ENCODE measurements at places on chromosomes 7 and 10.

GRCh38 chr7:1325646-1326510, 93.2 kb downstream of the UNCX start:
- H3K4me3 ChIP-seq, result no peak overlapping the region
- peaks cover 3% of the 10 kb centered on the region for H3K4me1 ChIP-seq
- no peak overlapping the region for H3K27ac ChIP-seq
- H3K27me3 ChIP-seq, result peaks cover 30% of the 10 kb centered on the region

DNA sequence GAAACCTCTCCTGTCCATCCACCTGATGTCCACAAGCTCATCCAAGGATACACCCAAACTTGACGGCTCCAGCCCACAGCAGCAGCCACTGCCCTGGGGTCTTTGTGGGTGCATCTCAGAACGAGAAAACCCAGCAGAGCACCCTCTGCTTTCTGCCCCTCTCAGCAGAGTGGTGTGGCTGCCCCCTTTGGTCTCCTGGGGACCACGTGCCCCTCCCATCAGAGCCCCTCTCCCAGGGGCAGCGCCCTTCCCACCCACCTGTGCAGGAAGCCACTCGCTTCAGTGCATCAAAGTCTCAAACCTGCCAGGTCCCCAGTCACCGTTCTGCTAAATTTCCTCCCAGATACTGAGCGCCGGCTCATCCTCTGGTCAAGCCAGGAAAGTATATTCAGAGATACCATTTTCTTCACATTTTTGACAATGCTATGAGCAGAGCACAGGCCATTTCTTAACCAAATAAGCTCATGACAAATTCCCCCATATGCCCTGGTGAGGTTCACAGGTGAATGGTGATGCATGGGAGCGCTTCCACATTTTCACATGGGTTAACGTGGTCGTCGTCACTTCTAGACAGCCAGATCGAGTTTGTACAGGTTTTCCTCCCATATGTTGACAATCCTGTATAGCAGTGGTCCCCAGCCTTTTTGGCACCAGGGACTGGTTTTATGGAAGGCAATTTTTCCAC, 32.4 kb downstream of the CAMK2B start:
- peaks cover 76% of the 10 kb centered on the region for H3K27me3 ChIP-seq
- H3K4me1 ChIP-seq, result no peaks in the 10 kb centered on the region
- H3K27ac ChIP-seq, result no peak overlapping the region
- DNase-seq, result no peak

GRCh38 chr10:62696798-62697197, 107.7 kb upstream of the ADO start:
- no peak for DNase-seq
- H3K27me3 ChIP-seq, result no peaks in the 10 kb centered on the region
- peak overlapping the region; percentile 93 for H3K27ac ChIP-seq
- H3K4me1 ChIP-seq, result peaks cover 22% of the 10 kb centered on the region

- no peak overlapping the region for H3K27ac ChIP-seq
- no peak overlapping the region for H3K4me3 ChIP-seq
- peaks cover 29% of the 10 kb centered on the region for H3K27me3 ChIP-seq
- no peaks in the 10 kb centered on the region for H3K36me3 ChIP-seq
- H3K4me1 ChIP-seq, result no peaks in the 10 kb centered on the region
Observed at GRCh38 chr7:74038194-74038961, 10.4 kb downstream of the ELN start.

DNA sequence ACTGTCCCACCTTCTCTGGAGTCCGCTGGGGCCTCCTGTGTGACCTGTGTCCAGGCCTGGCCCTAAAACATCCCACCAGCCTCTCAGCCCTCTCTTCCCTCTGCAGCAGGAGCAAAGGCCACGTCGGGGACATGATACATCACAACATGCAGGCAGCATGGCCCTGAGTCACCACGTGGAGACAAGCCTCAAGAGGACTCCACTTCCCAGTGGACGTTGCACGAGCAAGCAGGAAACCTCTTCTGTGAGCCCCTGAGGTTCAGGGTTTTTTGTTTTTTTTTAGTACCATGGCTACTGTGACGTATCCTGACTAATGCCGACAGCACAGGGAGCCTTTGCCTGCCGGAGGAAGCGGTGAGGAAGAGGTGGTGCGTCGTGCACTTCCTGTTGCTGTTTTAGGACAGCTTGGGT, 165.9 kb downstream of the DNAJB6 start:
- peaks cover 8% of the 10 kb centered on the region for H3K27me3 ChIP-seq
- H3K27ac ChIP-seq, result peak overlapping the region; percentile 86
- peak; percentile 63 for DNase-seq
- peak overlapping the region; percentile 86 for H3K4me3 ChIP-seq

GRCh38 chr10:95327367-95327766, 36.6 kb upstream of the PDLIM1 start:
- H3K27me3 ChIP-seq, result peaks cover 23% of the 10 kb centered on the region
- no peaks in the 10 kb centered on the region for H3K36me3 ChIP-seq
- H3K27ac ChIP-seq, result no peak overlapping the region
- H3K4me1 ChIP-seq, result no peaks in the 10 kb centered on the region
- DNase-seq, result no peak

DNA sequence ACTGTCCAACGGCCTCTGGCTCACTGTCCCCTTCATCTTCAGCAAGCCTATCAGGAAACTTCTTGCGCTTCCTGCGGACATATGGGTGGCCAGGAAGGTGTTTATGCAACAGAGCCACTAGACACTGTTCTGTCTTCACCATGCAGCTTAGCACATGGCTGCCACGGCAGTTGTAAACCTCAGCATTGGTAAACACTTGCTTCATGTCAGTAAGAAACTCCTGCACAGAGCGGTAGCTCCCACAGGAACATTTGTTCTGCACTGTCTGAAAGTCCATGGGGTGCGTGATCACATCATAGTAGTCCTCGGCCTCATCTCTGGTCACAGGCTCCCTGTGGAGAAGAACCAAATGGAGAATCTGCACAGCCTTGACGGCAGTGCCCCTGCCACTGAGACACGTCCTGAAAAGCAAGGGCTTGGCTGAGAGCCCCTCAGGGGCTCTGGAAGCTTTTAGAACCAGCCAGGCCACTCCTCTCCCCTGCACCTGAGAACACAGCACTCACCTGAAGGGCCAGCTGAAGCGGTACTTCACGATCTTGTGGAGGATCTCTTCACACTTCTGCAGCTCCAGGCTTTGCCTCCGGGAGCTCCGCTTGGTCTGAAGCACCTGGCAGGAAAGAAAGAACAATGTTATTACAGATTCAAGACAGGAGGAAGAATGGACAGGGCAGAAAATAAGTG, 8.8 kb downstream of the FZD9 start:
- H3K4me1 ChIP-seq, result no peaks in the 10 kb centered on the region
- no peak overlapping the region for H3K4me3 ChIP-seq
- no peak overlapping the region for H3K27ac ChIP-seq
- peaks cover 6% of the 10 kb centered on the region for H3K36me3 ChIP-seq
- H3K27me3 ChIP-seq, result no peaks in the 10 kb centered on the region

DNA sequence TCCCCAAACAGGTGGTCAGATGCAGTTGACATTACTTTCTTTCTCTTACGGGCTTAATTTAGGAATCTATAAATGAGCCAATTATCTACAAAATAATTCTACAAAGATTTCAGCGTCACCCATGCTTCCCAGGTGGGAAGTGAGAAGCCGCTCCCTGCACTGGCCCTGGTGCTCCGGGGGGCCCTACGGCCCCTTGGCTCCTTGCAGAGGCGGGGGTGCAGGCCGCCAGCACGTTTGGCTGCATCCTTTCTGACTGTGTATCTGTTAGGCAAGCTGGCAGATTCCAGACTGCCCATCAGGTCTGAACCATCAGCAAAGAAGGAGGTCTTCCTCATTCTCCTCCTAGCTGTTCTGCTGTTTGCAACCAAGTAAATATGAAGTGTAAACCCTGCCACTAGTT, 16.3 kb downstream of the VWC2 start:
- no peaks in the 10 kb centered on the region for H3K36me3 ChIP-seq
- no peaks in the 10 kb centered on the region for H3K27me3 ChIP-seq
- no peak for DNase-seq
- H3K4me3 ChIP-seq, result no peak overlapping the region
- no peak overlapping the region for H3K27ac ChIP-seq
- no peaks in the 10 kb centered on the region for H3K4me1 ChIP-seq

- no peak for DNase-seq
- H3K4me1 ChIP-seq, result peaks cover 2% of the 10 kb centered on the region
- H3K36me3 ChIP-seq, result no peaks in the 10 kb centered on the region
- H3K4me3 ChIP-seq, result no peak overlapping the region
- H3K27ac ChIP-seq, result no peak overlapping the region
Observed at GRCh38 chr10:121526801-121527221, 71.4 kb downstream of the FGFR2 start.

GRCh38 chr10:96478355-96478754, 35.4 kb downstream of the TLL2 start:
- no peak overlapping the region for H3K4me3 ChIP-seq
- peak overlapping the region; percentile 16 for H3K27ac ChIP-seq
- peaks cover 5% of the 10 kb centered on the region for H3K36me3 ChIP-seq
- H3K27me3 ChIP-seq, result peaks cover 65% of the 10 kb centered on the region
- no peaks in the 10 kb centered on the region for H3K4me1 ChIP-seq
- no peak for DNase-seq

DNA sequence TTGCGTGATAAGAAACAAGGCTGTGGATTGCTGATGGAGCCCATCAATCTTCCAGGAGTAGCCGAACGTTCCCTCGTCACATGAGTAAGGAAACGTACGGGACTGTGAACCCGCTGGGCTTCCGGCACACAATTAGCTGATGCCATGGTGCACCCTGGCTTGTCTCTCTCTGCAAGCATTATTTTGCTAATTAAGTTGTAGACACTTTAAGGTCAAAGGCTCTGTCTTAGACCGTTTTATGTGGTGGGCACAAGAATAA, 50.9 kb downstream of the ADARB2 start:
- DNase-seq, result no peak
- H3K27ac ChIP-seq, result no peak overlapping the region
- H3K27me3 ChIP-seq, result peaks cover 46% of the 10 kb centered on the region
- H3K4me3 ChIP-seq, result no peak overlapping the region
- no peaks in the 10 kb centered on the region for H3K36me3 ChIP-seq

DNA sequence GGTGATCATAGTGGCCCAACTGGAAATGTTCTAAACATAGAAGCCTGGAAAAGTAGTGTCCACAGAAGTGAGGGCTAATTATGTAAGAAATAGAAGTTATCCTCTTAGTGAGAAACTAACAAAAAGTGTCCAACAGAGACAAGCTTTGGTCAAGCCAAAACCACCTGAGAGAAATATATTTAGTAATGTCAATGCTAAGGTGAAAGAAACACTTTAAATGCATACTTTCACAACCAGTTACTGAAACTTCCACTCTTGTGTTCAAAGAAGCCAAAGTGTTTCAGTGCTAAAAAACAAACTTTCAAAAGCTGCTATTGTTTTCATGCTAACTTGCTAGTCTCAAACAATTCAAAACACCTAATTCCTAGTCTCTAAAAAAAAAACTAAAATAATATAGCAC, 18.1 kb downstream of the RAB11FIP2 start:
- H3K4me1 ChIP-seq, result peaks cover 11% of the 10 kb centered on the region
- H3K36me3 ChIP-seq, result peaks cover 9% of the 10 kb centered on the region
- H3K27ac ChIP-seq, result no peak overlapping the region
- DNase-seq, result no peak

GRCh38 chr7:28182071-28182471, 1.5 kb upstream of the JAZF1 start:
- no peak for DNase-seq
- no peaks in the 10 kb centered on the region for H3K36me3 ChIP-seq
- no peaks in the 10 kb centered on the region for H3K27me3 ChIP-seq
- H3K4me3 ChIP-seq, result peak overlapping the region; percentile 96
- no peak overlapping the region for H3K27ac ChIP-seq
- H3K4me1 ChIP-seq, result peaks cover 14% of the 10 kb centered on the region

- peak overlapping the region; percentile 94 for H3K27ac ChIP-seq
- H3K27me3 ChIP-seq, result no peaks in the 10 kb centered on the region
- peaks cover 19% of the 10 kb centered on the region for H3K4me1 ChIP-seq
- DNase-seq, result peak; percentile 17
Observed at GRCh38 chr10:14838582-14839304, 637 bp downstream of the HSPA14 start.

DNA sequence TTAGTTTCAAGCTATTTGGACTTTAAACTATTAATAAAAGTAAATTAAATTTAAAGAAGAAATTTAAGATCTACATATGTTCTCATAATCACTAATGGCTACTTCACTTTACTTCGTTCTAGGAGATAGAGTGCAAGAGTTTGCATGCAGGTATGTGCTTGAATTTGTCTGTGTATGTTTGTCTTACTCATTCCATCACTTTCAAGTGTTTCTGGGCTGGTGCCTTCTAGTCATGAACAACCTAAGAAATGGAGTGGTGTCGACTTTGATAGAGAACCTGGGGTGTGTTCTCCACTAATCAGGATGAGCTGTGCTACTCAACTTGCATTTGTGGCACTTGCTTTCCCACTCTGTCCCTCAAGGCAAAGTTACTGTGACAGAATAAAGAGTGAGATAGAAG, 169.9 kb downstream of the KCND2 start:
- no peaks in the 10 kb centered on the region for H3K36me3 ChIP-seq
- no peak overlapping the region for H3K27ac ChIP-seq
- H3K27me3 ChIP-seq, result no peaks in the 10 kb centered on the region
- no peak for DNase-seq
- H3K4me3 ChIP-seq, result no peak overlapping the region

- no peak overlapping the region for H3K27ac ChIP-seq
- no peak overlapping the region for H3K4me3 ChIP-seq
- no peaks in the 10 kb centered on the region for H3K27me3 ChIP-seq
- H3K4me1 ChIP-seq, result no peaks in the 10 kb centered on the region
Observed at GRCh38 chr7:141837683-141838082, 3.6 kb downstream of the PRSS37 start.

- no peak overlapping the region for H3K4me3 ChIP-seq
- no peak overlapping the region for H3K27ac ChIP-seq
- peaks cover 9% of the 10 kb centered on the region for H3K4me1 ChIP-seq
- DNase-seq, result no peak
- no peaks in the 10 kb centered on the region for H3K36me3 ChIP-seq
Observed at GRCh38 chr10:132905661-132906060, 36.7 kb downstream of the CFAP46 start.

DNA sequence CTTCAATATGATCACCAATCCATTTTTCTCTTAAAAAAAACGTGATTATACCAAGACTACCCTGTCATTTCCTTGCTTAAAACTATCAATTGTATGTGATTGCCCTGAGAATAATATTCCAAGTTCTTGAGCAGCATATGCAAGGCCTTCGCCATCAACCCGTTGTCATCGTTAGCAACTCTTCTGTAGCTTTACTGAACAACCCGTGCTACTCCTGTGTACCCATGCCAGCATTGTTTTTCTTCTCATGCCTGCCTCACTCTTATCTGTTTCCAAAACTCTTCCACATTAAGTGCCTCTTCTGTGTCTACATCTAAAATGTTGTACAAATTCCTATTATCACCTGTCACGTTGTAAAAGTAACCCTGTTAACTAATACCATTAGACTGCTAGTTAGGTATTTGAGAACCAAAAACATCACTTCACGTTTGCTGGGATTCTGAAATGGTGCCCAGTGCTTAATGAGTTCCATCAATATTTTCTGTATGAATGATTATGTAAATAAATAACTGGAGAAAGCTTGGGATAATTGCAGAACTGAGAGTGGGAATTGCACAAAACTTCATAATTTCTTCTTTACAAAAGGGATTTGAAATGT, 10.5 kb downstream of the CAV2 start:
- no peak overlapping the region for H3K27ac ChIP-seq
- H3K36me3 ChIP-seq, result peaks cover 3% of the 10 kb centered on the region
- H3K4me3 ChIP-seq, result no peak overlapping the region
- H3K4me1 ChIP-seq, result peaks cover 16% of the 10 kb centered on the region

All from T-helper 17 cell (primary cell).